ENCODE measurements at places on chromosomes 12 and 14.
A peak's percentile ranks its signal among the peaks of the same experiment; 100 is the strongest.

GRCh38 chr14:46964378-46964777, 312.8 kb upstream of the RPL10L start:
- DNase-seq, result no peak

- peak; percentile 28 for DNase-seq
These were observed 71.8 kb upstream of the GZMB start for GRCh38 chr14:24705840-24706239.

DNA sequence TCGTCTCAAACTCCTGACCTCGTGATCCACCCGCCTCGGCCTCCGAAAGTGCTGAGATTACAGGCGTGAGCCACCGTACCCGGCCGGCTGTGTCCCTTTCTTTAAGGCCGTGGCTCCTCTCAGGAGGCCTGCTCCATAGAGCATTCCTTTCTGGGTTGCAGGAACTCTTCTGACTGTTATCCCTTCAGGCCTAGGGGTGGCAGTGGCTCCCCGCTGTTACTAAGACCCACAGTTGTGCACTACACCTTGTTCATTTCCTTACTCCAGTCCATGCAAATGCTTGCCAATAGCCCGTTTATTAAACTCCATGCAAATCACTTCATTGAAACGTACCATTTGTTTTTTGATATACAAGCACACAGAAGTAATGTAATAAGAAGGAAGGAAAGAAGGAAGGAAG, 234.7 kb downstream of the BCAT1 start:
- DNase-seq, result no peak

- DNase-seq, result no peak
These were observed 17.4 kb downstream of the TMED10 start for GRCh38 chr14:75158843-75159614.

GRCh38 chr14:41785696-41786095, 179.0 kb downstream of the LRFN5 start:
- DNase-seq, result no peak

DNA sequence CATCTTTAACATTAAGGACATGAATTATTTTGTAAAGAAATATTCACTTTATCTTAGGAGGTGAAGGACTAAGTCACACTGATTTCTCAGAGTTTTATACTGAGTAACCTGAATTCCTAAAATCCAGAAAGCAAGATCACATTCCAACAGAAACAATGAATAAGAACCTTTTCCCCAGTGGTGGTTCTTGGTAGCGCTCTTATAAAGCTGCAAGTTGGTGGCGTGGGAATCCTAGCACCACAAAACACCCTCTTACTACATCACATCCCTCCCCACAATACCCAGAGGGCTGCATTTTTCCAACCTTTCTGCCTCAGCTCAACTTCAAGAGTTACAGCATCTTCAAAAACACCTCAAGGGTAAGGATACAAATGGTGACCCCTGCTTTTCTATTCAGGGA, 44.0 kb upstream of the SMUG1 start:
- no peak for DNase-seq

DNA sequence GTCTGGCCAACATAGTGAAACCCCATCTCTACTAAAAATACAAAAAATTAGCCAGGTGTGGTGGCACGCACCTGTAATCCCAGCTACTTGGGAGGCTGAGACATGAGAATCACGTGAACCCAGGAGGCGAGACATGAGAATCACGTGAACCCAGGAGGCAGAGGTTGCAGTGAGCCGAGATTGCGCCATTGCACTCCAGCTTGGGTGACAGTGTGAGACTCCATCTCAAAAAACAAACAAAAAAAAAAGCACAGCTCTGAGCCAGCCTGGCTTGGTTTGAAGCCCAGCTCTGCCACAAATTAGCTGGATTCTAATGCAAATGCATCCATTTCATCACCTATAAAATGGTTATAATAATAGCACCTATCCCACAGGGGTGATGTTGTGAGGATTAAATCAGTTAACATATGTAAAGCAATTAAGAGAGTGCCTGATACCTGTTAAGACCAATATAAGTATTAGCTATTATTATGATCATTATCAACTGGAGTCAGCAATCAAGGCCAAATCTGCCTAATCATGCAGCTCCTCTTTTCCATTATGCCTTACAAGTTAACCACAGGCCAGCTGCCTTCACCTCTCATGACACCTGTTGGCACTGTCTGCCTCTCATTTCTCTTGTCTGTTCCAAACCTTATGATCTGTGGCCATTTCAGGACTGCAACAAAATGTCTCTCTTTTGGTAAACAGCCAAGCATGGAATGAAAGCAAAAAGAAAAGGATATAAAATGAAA, 2.1 kb downstream of the GNPTAB start:
- DNase-seq, result no peak

GRCh38 chr12:70660620-70661219, 23.5 kb upstream of the PTPRB start:
- DNase-seq, result no peak

- peak; percentile 69 for DNase-seq
These were observed 18.0 kb downstream of the LRRC74A start for GRCh38 chr14:76844223-76844622.

- DNase-seq, result no peak
These were observed 52.4 kb downstream of the CLMN start for GRCh38 chr14:95267306-95267705.

DNA sequence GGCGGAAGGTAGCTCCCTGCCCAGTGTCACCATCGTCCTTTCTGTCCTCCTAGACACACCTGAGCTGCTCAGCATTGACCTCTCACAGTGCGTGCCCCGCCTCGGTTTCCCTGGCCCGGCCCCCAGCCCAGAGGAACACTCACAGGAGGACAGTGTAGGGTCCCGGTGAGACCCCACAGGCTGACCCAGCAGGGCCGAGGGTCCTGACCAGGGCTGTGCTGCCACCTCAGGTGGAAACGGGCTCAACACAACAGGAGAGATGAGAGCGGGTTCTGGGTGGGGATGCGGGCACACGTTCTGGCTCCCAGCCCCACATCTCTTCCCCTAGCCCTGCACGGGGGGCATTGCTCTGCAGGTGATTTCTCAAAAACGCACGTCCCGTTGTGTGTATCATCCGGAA, 98.1 kb downstream of the PIWIL1 start:
- no peak for DNase-seq

GRCh38 chr14:73825551-73826188, 26.0 kb upstream of the PTGR2 start:
- peak; percentile 81 for DNase-seq

GRCh38 chr14:103391048-103391447, 5.8 kb downstream of the MARK3 start:
- DNase-seq, result peak; percentile 61

DNA sequence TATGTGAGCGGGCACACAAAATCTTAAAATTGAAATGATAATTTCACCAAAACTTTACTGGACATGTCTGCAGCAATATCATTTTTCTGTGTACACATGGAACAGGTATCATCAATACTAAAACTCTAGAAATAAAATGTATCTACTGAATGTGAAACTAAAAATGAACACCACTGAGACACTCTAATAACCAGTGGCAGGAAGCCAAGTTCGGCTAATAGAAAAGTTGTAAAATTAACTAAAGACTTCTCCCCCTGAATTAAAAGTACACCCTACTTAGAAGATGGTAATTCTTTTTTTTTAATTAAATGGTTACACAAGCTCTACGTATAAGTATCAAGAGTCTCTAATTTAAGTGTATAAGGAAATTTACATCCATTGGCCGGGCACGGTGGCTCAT, 227.2 kb downstream of the MED13L start:
- no peak for DNase-seq

- DNase-seq, result peak; percentile 38
These were observed 3.1 kb upstream of the CREBL2 start for GRCh38 chr12:12608557-12608957.

DNA sequence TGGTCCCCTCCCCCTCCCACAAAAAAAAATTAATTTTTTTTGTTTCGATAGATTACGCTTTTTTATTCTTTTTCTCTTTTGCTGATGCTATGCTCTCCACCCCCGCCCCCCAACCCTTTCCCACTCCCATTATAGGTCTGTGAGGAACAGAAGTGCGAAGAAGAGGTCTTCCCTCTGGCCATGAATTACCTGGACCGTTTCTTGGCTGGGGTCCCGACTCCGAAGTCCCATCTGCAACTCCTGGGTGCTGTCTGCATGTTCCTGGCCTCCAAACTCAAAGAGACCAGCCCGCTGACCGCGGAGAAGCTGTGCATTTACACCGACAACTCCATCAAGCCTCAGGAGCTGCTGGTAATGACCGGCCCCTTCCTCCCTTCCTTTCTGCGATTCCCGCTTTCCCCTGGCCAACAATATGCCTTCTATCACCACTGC, 2.3 kb downstream of the CCND2 start:
- no peak for DNase-seq

- DNase-seq, result no peak
These were observed 135.0 kb upstream of the HIF1A start for GRCh38 chr14:61560323-61560722.

DNA sequence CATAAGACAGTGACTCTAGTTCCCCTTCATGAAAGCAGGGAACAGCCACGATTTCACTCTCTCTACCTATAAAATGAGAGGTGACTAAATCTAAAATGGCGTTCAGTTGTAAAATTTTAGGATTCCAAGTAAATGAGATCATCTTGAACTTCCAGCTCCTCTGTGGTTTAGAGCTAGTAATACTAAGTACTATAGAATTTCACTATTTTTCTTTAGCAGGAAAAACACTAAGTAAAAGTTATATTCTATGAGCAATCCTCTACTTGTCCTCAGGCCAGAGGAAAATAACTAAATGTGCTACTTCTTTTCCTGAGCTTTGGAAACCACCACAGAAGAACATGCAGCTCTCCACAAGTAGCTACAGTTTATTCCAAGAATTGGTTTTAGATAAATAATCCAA, 55.6 kb downstream of the NIN start:
- DNase-seq, result no peak

- DNase-seq, result no peak
These were observed 240.4 kb downstream of the CHST11 start for GRCh38 chr12:104697186-104697585.

DNA sequence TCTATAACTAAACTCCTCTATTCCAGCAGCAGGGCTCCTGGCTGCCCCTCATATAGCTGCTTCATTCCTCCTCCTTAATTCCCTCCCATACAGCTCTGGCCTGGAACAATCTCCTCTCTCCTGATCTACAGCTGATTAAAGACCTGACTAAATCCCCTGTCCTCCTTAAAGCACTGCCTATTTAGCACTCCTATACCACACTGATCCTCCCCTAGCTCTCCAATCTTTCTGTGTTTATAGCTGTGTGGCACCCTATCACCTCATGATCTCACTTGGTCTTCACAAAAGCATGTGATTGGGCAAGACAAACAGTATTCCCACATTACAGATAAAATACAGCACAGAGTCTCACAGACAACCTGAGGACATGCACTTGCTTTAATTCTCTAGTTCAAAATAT, 17.4 kb downstream of the FMNL3 start:
- no peak for DNase-seq

DNA sequence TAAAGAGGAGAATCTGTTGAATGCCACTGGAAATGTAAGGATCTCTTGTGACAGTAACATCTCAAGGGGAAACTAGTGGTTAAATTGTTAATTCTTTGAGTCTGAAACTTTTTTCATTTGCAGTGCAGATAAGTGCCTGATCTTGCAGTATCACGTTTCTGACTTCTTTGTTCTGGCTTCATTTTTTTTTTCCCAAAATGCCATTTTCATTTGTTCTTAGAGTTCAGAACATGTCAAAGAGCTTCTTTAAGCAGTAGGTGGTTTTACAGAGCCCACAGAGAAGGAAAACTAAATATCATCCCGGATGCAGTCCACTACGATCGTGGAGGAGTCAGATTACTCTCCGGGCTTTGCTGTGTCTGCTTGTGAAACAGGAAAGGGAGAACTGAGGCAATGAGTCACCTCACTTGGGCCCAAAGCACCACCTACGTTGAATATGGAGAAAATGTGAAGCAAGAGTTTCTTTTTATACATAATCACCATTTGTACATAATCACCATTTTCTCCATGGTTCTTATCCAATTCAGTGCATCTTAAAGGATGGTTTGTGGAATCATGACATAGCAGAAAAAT, 43.9 kb downstream of the HMGA2 start:
- DNase-seq, result no peak

DNA sequence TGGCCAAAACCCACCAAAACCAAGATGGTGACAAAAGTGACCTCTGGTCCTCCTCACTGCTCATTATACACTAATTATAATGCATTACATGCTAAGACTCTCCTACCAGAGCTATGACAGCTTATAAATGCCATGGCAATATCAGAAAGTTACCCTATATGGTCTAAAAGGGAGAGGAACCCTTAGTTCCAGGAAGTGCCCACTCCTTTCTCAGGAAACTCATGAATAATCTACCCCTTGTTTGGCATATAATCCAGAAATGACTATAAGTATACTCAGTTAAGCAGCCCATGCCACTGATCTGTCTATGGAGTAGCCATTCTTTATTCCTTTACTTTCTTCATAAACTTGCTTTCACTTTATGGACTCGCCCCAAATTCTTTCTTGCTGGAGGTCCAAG, 43.0 kb upstream of the FUT8 start:
- DNase-seq, result no peak

- DNase-seq, result no peak
These were observed 175.8 kb upstream of the NPAS3 start for GRCh38 chr14:32762886-32763285.

GRCh38 chr12:28974166-28974565, 174.9 kb upstream of the FAR2 start:
- DNase-seq, result no peak

- DNase-seq, result peak; percentile 22
These were observed 2.0 kb upstream of the PELI2 start for GRCh38 chr14:56115976-56116893.

GRCh38 chr14:77917491-77918201, 117.7 kb downstream of the ADCK1 start:
- no peak for DNase-seq

GRCh38 chr12:42130672-42131402, 13.8 kb downstream of the GXYLT1 start:
- peak; percentile 16 for DNase-seq

DNA sequence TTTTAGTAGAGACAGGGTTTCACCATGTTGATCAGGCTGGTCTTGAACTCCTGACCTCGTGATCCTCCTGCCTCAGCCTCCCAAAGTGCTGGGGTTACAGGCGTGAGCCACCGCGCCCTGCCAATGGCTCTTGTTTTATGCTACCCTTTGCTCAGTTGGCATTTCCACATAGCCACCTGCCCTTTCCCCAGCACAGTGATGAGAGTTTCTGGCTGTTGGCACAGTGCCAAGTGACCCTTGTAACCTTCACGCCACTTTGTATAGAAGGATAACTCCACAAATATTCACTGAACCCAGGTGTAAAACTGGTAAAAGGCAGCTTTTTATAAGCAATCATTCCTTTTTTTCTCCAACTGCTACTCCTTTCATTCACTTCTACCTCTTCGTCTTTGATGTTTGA, 18.5 kb upstream of the CCDC175 start:
- no peak for DNase-seq

GRCh38 chr12:89169321-89169720, 183.0 kb downstream of the DUSP6 start:
- DNase-seq, result no peak

GRCh38 chr14:45222485-45223262, 30.3 kb downstream of the MIS18BP1 start:
- DNase-seq, result no peak
